ENCODE measurements at places on chromosomes 11 and 22.

DNA sequence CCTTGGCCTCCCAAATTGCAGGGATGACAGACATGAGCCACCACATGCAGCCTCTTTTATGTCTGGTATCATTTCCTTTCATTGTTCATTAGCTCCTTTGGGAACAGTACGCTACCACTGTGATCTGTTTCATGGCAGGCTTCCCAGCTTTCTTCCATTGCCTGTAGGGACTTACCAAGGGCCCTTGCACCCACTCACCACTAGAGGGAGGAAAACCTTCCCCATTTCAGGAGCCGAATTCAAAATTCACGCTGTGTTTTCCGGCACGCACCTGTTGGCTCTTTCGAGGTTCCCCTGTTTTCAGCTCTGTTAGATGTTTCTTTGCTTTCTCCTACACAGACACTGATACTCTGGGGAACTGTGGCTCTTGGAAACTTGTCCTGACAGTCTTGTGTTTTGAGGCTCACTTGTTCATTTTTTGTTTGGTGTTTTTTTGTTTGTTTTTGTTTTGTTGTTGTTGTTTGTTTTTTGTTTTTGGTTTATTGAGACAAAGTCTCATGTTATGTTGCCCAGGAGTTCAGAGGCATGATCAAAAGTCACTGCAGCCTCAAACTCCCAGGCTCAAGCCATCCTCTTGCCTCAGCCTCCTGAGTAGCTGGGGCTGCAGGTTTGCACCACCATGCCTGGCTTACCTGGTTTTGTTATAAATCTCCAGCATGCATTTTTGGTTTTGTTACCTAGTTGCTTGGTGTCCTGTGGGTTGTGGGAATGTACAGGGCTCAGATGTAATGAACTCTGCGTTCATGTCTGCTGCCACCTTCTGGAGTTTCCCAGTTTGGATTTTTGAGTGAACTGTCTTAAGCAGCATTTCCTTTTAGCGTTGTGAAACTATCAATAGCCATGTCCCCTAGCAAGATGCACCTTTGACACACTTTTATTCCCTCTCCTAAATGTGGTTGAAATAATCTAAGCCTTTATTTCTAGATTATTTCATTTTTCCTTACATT lies 2.3 kb downstream of the KRTAP5-11 start:
- peak; percentile 93 for DNase-seq

GRCh38 chr11:1153951-1154493 lies 3.7 kb upstream of the MUC5AC start:
- no peak for DNase-seq

DNA sequence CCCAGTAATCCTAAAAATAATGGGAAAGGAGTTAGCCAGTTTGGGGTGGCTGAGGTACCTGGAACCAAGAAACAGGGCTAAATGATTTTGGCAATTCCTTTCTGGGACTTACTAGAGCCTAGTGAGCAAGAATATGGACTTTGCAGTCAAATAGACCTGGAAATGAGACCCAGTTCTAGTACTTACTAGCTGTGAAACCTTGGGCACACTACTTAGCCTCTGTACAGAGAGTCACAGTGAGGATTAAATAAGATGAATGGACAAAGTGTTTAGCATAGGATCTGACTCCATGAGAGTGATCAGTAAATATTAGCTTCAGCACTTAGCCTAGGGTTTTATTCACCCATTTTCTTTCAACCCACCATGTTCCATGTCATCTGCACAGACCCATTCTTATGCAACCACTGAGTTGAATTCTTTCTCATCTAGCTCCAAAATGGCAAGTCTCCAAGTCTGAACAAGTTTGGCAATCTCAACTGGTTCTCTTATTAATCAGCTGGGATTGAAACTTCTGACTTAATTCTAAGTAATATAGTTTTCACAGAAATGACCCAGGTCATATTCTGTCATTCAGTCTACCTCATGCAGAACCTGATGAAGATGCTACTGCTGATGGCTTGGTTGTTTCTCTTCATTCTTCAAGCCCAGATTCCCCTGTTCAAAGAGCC lies 15.0 kb upstream of the SORL1 start:
- no peak for DNase-seq

DNA sequence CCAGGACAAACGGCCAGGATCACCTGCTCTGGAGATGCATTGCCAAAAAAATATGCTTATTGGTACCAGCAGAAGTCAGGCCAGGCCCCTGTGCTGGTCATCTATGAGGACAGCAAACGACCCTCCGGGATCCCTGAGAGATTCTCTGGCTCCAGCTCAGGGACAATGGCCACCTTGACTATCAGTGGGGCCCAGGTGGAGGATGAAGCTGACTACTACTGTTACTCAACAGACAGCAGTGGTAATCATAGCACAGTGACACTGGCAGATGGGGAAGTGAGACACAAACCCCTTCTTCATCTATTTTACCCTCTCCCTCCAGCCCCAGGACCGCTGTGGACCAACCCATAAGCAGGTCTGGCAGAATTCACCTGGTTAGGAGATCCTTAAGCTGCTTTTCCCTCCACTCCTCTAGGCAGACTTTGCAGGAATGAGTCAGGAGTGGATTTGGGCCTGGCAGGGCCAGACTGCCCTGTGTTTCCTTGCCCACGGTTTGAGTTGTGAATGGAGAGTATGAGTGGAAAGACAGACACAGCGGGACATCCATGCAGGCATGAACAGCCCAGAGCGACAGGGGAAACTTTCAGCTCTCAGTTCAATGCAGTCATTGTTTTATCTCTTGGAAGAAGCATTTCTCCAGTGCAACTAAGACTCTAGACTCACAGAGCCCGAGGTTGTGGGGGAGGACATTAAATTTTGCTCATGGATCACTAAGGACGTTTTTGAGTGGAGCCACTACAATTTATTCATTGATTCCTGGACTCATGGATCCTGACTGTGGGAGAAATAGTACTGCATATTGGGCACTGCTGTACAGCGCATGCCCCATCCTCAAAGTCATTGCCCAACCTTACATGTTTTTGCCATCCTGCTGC lies 75.3 kb upstream of the IGLL5 start:
- no peak for DNase-seq

- no peak for DNase-seq
These were observed 13.4 kb downstream of the GLB1L2 start for GRCh38 chr11:134345237-134345550.

- DNase-seq, result no peak
These were observed 679 bp downstream of the SPCS2 start for GRCh38 chr11:74949753-74950137.

- no peak for DNase-seq
These were observed 36.3 kb downstream of the PLEKHA7 start for GRCh38 chr11:16977994-16978315.

GRCh38 chr11:26028393-26028911 lies 303.5 kb upstream of the ANO3 start:
- DNase-seq, result no peak

- no peak for DNase-seq
These were observed 44.1 kb upstream of the TP53I11 start for GRCh38 chr11:44994753-44995152.

- no peak for DNase-seq
These were observed 4.5 kb downstream of the FADD start for GRCh38 chr11:70207531-70208131.

- peak; percentile 18 for DNase-seq
These were observed 95.4 kb upstream of the PITPNB start for GRCh38 chr22:28014211-28015045.

GRCh38 chr11:113951537-113951936 lies 23.4 kb upstream of the HTR3A start:
- DNase-seq, result no peak

- no peak for DNase-seq
These were observed 78.4 kb upstream of the CCDC179 start for GRCh38 chr11:22938691-22939090.

- DNase-seq, result peak; percentile 54
These were observed 929 bp downstream of the PRDM10 start for GRCh38 chr11:130001461-130002351.

- peak; percentile 86 for DNase-seq
These were observed 105.1 kb downstream of the HIPK3 start for GRCh38 chr11:33362051-33362910.

Measured in A673 (cell line).